ENCODE measurements at places on chromosomes 2 and 18. TPM values are rescaled to one million over a fixed set of nuclear protein-coding genes. Genes with fewer than 3 reads are reported as not detected.
A peak's percentile ranks its signal among the peaks of the same experiment; 100 is the strongest.

- no peaks in the 10 kb centered on the region for H3K27me3 ChIP-seq
- H3K36me3 ChIP-seq, result no peaks in the 10 kb centered on the region
- no peak overlapping the region for H3K4me3 ChIP-seq
- no peak overlapping the region for H3K27ac ChIP-seq
These were observed 107.5 kb upstream of the SRD5A2 start for GRCh38 chr2:31688282-31688681.

DNA sequence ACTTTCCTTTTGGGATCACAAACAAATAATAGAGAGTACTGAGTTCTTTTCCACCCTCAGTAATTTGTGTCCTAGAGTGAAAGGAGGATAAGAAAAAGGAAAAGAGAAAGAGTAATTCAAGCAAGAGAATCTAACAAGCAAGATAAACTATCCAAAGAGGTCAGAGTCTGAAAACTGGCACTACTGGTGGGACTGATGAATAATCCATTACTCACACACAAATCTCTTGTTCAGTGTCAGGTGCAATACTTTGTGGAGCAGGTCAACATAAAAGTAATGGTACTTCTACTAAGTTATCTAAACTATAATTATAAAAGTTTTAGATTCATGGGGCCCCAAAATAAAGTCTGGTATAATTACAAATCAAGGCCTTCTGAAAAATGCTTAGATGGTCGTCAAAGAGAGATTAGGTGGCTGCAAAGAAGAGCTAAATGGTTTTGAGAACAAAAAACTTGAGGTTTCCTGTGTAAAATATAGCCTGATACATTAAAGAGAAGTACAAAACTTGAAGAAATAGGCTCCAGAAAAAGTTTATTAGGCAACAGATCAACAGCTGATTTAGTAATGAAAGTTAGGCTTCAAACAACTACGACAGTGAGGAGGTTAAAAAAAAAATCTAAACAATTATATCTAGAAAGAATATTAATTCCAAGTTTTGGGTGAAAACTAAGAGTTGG, 109.4 kb downstream of the BAZ2B start:
- no peaks in the 10 kb centered on the region for H3K27me3 ChIP-seq
- DNase-seq, result no peak
- H3K36me3 ChIP-seq, result no peaks in the 10 kb centered on the region
- no peaks in the 10 kb centered on the region for H3K4me1 ChIP-seq
- no peak overlapping the region for H3K27ac ChIP-seq

COLEC12 gene
- total RNA-seq, result not detected

DNA sequence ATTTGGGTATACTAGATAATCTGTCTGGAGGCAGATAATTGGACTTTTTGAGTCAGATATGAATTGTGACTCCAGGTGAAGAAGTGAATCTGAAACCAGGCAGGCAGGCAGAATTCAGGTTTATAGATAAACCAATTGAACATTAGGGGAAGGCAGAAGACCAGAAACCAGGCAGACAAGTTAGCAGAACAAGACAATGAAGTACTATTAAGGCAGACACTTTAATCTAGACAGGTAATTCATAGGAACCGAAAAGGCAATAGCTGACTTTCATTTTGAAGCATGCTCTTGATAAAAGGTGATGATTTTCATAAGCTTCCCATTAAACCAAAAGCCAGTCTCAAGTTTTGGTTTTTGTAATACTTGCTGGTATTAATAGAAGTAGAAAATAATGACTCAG, 19.3 kb upstream of the SLC4A10 start:
- H3K36me3 ChIP-seq, result no peaks in the 10 kb centered on the region
- no peak for DNase-seq
- H3K4me3 ChIP-seq, result no peak overlapping the region
- no peak overlapping the region for H3K27ac ChIP-seq
- H3K4me1 ChIP-seq, result peaks cover 4% of the 10 kb centered on the region

RBFA gene
- 48.5 TPM for total RNA-seq

DNA sequence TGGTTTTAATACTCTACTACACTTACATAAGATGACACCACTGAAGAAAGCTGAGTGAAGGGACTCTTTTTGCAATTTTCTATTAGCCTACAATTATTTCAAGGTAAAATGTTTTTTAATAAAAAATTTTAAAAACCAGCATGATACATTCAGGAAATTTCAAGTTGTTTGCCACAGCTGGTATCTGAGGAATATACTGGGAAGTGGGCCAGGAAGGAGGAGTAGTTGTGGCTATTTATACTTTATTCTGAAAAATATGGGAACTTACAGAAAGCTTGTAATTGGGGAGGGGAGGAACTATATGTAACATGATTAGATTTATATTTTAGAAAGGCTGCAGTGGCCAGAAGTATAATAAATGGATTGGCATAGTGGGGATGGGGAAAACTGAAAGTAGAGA, 40.8 kb downstream of the WDR35 start:
- DNase-seq, result no peak
- H3K27me3 ChIP-seq, result no peaks in the 10 kb centered on the region
- no peak overlapping the region for H3K4me3 ChIP-seq
- H3K27ac ChIP-seq, result no peak overlapping the region
- no peaks in the 10 kb centered on the region for H3K4me1 ChIP-seq

- H3K4me3 ChIP-seq, result no peak overlapping the region
- H3K27ac ChIP-seq, result no peak overlapping the region
- no peaks in the 10 kb centered on the region for H3K36me3 ChIP-seq
- no peak for DNase-seq
- H3K4me1 ChIP-seq, result peaks cover 18% of the 10 kb centered on the region
These were observed 36.4 kb upstream of the IL1R1 start for GRCh38 chr2:102106133-102106556.

IL18R1 gene
- 57.8 TPM for total RNA-seq

GRCh38 chr2:80529466-80530165, 225.1 kb upstream of the LRRTM1 start:
- no peak overlapping the region for H3K27ac ChIP-seq
- no peak overlapping the region for H3K4me3 ChIP-seq
- H3K4me1 ChIP-seq, result no peaks in the 10 kb centered on the region

DNA sequence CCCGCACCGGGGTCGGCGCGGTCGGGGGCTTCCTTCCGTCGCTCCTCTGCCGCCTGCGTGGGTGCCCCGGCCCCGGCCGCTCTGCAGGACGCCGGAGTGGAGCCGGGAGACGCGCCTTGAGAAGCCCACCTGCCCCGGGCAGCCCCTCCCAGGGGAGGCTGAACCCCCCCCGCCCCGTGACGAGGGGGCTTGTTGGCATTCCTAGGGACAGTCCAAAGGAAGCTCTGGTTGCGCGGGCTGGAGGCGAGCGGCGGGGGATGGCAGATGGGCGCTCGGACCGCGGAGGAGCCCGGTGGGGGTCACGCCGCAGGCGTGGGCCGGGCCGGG, 133.5 kb upstream of the MGAT5 start:
- no peak overlapping the region for H3K27ac ChIP-seq
- peaks cover 36% of the 10 kb centered on the region for H3K4me1 ChIP-seq
- no peak for DNase-seq
- peaks cover 20% of the 10 kb centered on the region for H3K27me3 ChIP-seq
- H3K4me3 ChIP-seq, result peak overlapping the region; percentile 41

DNA sequence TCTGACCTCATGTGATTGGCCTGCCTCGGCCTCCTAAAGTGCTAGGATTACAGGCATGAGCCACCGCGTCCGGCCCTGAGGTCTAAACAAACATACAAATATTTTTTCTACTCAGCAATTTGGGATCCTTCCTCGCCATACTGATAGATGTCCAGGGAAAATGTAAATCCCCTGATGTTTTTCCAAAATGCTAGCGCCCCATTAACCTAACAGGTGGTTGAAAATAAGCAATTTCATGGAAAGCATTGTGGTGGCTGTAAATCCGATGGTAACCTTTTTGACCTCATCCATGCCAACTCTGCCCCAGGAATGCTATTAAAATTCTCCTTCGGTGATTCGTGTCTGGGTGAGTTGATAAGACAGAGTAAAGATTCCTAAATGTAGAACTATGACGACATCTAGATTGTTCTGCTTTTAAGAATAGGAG, 19.3 kb downstream of the GEMIN6 start:
- no peak for DNase-seq
- no peaks in the 10 kb centered on the region for H3K36me3 ChIP-seq
- H3K27me3 ChIP-seq, result no peaks in the 10 kb centered on the region
- no peak overlapping the region for H3K27ac ChIP-seq
- H3K4me3 ChIP-seq, result no peak overlapping the region

- H3K4me3 ChIP-seq, result no peak overlapping the region
- H3K27me3 ChIP-seq, result peaks cover 8% of the 10 kb centered on the region
These were observed 30.6 kb upstream of the UGP2 start for GRCh38 chr2:63811063-63811462.

DNA sequence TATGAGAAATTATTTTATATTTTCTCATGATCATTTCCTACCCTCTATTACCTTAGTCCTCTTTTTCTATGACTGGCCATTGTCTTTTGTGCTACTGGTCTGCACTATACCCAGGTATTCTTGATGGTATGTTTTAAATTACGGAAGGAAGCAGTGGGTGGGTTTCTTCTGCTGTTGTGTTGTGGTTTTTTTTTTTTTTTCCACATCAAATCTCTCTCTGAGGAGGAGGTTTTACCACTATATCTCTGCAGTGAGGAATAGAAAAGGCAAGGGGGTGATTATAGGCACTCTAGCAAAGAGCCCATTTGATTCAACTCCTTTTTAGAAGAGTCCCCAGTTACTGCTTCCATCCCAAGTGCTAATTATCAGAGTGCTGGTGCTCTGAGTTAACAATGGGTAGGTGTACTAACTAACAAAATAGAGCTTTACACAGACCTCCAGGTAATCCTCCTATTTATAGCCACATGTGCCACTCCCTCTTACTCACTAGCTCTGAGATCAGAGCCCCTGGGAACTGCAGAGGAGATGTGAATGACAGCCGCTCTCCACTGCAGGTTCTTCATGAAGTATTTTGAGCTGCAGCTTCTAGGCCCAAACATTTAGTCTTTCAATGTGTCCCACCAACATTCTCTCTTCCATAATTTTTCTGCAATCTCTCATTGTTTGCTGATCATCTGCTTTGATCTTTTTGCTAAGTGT, 301.6 kb upstream of the GULP1 start:
- no peaks in the 10 kb centered on the region for H3K27me3 ChIP-seq
- H3K4me3 ChIP-seq, result no peak overlapping the region
- peak overlapping the region; percentile 69 for H3K27ac ChIP-seq
- no peak for DNase-seq

- no peaks in the 10 kb centered on the region for H3K36me3 ChIP-seq
- no peaks in the 10 kb centered on the region for H3K4me1 ChIP-seq
- peaks cover 3% of the 10 kb centered on the region for H3K27me3 ChIP-seq
These were observed 16.2 kb downstream of the NXPH2 start for GRCh38 chr2:138763971-138764370.

GRCh38 chr2:188623995-188624643, 332.4 kb downstream of the GULP1 start:
- H3K4me3 ChIP-seq, result no peak overlapping the region
- no peaks in the 10 kb centered on the region for H3K27me3 ChIP-seq
- H3K27ac ChIP-seq, result no peak overlapping the region
- H3K4me1 ChIP-seq, result no peaks in the 10 kb centered on the region
- no peaks in the 10 kb centered on the region for H3K36me3 ChIP-seq

- no peak overlapping the region for H3K4me3 ChIP-seq
- no peak overlapping the region for H3K27ac ChIP-seq
- no peaks in the 10 kb centered on the region for H3K36me3 ChIP-seq
- no peaks in the 10 kb centered on the region for H3K27me3 ChIP-seq
These were observed 411.0 kb downstream of the DCC start for GRCh38 chr18:52750995-52751394.

GRCh38 chr2:165105926-165106325, 97.9 kb downstream of the SCN3A start:
- H3K27ac ChIP-seq, result no peak overlapping the region
- H3K27me3 ChIP-seq, result no peaks in the 10 kb centered on the region
- no peaks in the 10 kb centered on the region for H3K36me3 ChIP-seq
- H3K4me3 ChIP-seq, result no peak overlapping the region
- no peak for DNase-seq
- no peaks in the 10 kb centered on the region for H3K4me1 ChIP-seq

GRCh38 chr18:34352385-34353163, 127.9 kb upstream of the NOL4 start:
- H3K27ac ChIP-seq, result no peak overlapping the region
- no peaks in the 10 kb centered on the region for H3K4me1 ChIP-seq
- DNase-seq, result no peak
- H3K27me3 ChIP-seq, result no peaks in the 10 kb centered on the region
- H3K36me3 ChIP-seq, result no peaks in the 10 kb centered on the region

DNA sequence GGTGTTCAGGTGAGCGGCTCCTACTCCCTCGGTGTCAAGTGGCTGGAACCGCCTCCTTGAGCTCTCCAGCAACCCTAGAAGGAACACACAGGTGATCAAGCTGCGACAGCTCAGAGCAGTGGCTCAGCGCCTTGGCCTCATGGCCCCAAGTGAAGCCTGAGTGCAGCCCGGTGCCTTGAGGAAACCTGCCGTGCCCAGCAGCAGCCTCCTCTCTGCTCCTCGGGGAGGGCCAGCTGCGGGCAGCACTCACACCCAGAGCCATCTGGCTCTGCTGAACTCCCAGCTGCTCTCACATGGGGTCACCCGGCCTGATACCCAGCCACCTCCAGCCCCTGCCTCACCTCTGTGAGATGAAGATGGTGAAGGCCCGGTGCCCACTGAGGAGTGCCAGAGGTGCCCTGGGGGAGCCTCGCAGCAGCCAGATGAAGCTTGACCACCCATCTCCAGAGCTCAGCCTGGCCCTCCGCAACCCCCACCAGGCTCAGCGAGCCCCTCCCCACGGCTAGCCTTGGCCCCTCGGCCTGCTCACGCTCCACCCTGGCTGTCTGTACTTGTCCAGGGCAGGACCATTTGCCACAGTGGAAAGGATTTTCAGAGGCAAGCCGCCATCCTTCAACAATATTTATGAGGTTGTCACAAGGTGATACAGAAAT, 70.6 kb upstream of the RAB6C start:
- no peaks in the 10 kb centered on the region for H3K36me3 ChIP-seq
- no peak overlapping the region for H3K27ac ChIP-seq
- no peak overlapping the region for H3K4me3 ChIP-seq
- DNase-seq, result no peak
- no peaks in the 10 kb centered on the region for H3K4me1 ChIP-seq

SRD5A2 gene
- not detected for total RNA-seq

DNA sequence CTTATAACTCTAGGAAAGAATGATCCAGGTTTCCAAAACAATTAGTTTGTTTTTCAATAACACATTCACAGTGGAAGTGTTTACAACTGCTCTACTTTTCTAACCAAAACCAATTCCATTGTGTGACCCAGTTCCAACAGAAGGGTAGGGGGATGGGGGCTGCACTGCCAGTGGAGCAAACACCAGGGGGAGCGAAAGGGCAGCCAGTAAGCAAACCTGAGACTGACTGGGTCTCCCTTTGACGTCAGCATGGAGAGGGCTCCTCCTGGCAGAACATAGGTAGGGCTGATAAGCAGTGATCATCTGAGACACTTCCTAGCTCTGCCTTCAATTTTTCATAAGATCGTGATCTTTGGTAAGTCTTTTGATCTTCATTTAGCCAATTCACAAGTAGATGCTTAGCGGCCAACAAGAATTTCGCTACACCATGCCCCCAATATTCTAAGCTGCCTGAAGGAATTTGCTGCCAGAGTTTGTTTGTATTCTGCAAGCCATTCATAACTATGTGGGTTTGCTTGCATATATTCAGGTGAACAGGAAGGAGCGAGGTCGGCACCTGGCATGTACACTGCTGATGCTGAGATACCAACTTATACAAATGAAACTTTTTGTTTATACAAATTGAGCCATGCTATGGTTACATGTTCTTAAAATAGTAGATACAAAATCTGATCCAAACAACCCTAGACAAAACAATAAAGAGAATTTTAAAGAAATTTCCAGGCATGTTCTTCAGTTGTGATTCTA, 45.9 kb downstream of the ST6GAL2 start:
- no peaks in the 10 kb centered on the region for H3K36me3 ChIP-seq
- H3K27me3 ChIP-seq, result no peaks in the 10 kb centered on the region
- H3K4me3 ChIP-seq, result no peak overlapping the region
- H3K4me1 ChIP-seq, result no peaks in the 10 kb centered on the region
- H3K27ac ChIP-seq, result no peak overlapping the region
- no peak for DNase-seq

ALKAL2 gene
- 0.18 TPM for total RNA-seq
